ENCODE measurements at places on chromosomes 16 and 17.

DNA sequence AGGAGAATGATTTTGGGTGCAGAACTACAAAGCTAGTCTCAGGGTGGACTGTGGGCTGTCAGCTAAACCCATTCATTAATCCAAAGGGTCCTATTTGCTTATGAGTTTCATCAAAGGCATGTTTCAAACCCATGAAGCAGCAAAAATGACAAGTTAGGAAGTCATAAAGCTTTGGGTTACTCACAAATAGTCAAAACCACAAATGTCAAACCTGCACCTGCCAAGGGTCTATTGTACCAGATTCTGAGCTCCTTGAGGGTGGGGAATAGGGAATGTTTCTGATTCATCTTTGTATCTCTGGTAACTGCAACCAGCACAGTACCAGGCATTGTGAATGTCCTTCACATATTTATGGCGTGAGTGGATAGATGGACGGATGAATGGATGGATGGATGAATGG, 317.7 kb downstream of the MAF start:
- no peak for DNase-seq

DNA sequence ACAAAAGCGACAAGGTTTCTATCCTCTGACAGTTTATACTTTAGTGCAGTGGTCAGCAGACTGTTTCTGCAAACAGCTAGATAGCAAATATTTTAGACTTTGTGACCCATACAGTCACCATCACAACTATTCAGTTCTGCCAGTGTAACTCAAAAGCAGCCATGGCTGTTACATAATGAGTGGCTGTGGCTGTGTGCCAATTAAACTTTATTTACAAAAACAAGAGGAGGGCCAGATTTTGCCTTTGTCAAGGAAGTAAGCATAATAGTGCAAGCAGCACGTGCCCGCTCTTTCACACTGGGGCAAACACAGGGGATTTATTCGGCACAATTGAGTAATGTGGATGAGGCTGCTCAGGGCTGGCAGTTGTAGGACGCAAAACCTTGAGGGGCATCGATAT, 551.5 kb downstream of the MAF start:
- no peak for DNase-seq

GRCh38 chr16:57427824-57428223, 19.4 kb downstream of the CIAPIN1 start:
- no peak for DNase-seq

DNA sequence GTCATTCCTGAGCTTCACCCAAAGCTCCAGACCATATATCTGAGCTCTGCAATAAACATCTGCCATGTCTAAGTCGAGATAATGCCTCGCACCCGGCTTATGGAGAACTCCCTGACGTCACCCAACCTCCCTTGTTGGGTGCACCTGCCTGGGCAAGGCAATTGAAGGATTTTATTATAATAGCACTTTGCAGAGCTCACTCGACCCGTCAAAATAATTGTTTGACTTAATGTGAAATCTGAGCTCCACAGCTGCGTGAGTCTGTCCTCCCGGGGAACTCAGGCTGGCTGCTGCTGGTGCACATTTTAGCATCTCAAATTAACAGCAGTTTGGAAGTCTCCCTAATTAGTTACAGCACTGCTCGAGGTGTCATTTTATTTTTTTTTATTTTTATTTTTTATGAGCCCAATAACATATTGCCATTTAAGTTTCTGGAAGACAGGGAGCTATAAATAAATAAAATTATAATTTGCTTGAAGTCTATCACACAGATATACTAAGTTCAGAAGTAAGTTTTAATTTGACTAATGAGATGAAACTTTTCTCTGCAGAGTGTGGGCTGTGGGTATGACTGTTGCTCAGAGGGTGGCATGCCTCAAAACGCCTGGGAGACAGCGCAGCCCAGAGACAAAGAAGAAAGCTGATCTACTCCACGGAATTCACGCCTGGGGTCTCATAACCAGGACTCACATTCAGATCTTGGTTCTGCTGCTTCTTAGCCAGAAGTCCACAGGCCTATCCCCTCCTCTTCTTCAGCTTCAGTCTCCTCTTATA, 401.4 kb upstream of the C16orf82 start:
- DNase-seq: no peak

GRCh38 chr17:78130437-78131101, at the start of gene TMC8:
Gene TMC8, plus strand, starts transcription at chr17:78130771. Its CDS starts 818 bp downstream, at chr17:78131589.
- DNase-seq: no peak

DNA sequence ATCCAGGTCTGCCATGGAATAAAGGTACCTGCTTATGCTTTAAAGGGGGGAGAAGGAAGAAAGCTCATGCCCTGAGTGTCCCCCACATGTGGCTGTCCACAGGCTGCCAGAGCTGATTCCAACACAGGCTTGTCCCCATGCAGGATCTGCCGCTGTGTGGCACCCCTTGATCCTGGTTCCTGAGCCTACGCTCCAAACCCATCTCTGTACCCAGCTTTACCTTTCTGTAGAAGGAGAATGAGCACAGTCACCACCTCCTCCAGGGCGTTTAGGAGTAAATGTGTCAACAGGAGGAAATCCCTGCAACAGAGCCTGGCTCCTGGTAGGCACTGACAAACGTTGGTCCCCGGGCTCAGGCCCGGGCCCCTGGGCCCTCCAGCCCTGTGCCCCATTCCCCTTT, 175.6 kb downstream of the RBFOX3 start:
- no peak for DNase-seq

- no peak for DNase-seq
Observed at GRCh38 chr16:89473136-89473712, 17.1 kb downstream of the ANKRD11 start.

DNA sequence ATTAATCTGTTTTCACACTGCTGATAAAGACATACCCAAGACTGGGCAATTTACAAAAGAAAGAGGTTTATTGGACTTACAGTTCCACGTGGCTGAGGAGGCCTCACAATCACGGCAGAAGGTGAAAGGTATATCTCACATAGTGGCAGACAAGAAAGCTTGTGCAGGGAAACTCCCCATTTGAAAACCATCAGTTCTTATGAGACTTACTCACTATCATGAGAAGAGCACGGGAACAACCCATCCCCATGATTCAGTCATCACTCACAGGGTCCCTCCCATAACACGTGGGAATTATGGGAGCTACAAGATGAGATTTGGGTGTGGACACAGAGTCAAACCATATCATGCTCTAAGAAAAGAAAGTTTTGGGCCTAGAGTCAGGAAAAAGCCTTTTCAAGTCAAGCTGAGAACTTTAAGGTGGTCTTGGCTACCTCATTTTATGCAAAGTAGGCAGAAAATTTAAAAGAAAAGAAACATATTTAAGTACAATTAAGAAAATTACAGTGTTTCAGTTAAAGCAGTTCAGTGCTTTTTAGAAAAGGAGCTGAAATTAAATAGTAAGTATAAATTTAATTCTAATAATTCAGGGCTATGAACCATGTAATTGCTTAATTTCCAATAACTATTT, 24.9 kb upstream of the CRYM start:
- no peak for DNase-seq

DNA sequence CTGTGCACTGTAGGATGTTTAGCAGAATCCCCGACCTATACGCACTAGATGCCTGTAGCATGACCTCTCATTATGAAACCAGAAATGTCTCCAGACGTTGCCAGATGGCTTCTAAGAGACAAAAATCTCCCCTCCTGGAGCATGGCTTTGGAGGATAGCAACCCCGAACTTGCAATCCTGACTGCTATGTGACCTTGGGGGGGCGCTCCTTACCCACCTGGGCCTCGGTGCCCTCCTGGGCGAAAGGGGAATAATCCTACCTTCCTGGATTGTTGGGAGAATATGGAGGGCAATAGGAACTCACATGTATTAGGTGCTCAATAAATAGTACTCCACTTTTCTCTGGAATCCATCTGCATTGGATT, 8.1 kb downstream of the MRM1 start:
- no peak for DNase-seq

DNA sequence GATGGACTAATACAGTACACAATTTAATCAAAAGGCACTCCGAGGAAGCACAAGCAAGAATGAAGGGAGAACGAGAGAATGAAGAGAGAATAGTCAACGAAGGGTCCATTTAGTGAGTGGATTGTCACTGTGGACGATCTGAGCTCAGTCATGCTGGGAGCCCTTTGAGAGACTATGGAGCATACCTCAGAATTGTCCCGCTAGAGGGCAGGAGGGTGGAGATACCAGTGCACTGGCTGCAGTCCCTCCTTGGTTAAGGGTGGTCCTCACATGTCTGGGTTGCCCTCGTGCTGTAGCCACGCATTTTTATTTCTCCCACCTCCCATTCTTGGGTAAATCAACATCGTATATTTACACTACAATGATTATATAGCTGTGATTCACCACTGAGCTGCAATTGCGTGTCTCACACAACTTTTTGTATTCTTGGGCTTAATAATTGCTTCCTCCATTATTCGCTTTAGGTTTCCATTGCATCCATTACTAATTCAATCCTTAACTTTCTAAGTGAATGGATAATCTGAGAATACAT, 33.2 kb upstream of the FAM20A start:
- DNase-seq: no peak

DNA sequence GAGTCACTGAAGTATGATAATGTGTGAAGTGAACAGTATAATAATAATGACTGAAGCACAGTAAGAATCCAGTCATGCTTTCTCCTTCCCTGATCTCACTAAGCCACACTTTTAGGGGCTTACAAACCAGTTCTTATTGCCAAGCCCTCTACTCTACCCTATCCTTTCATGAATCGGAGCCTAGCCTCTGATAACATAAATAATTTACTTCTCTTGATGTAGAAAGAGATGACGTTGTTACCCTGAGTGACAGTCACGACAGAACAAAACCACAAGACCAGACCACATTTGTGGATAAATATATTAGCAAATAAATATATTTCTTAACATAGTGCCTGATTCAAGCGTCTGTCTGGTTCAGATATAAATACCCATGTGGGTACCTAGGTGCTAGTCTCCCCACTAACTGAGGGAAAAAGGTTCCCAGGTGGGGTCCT, 1.4 kb upstream of the SUPT4H1 start:
- no peak for DNase-seq

DNA sequence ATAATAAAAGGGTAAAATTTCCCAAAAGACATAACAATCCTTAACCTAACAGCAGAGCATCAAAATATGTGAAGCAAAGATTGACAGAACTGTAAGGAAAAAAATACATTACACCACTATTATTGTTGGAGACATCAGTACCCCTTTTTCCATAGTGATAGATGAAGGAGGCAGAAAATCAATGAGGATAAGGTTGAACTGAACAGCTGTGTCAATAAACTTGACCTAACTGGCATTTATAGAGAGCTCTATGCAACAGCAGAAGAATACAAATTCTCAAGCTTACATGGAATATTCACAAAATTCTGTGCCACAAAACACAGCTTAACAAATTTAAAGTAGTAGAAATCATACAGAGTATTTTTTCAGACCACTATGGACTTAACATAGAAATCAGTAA, 195.0 kb upstream of the ELAC2 start:
- no peak for DNase-seq

DNA sequence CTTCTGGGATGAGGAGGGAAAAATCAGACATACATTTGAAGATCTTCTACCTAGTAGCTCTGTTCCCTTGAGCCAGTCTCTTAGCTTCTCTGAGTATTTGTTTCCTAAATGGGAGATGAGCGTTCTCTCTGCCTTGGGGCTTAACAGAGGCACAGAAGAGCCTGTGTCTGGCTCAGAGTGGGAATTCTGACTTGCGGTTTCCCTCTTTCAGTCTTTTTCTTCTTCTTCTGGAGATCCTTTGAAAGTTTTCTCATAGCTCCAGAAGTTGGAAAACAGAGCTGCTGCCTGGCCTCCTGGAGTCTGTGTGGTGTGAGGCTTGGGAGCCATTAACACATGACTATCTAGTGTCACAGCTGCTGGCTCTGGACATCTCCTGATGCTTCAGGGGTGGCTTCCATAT, 167.9 kb downstream of the MSI2 start:
- DNase-seq: no peak

DNA sequence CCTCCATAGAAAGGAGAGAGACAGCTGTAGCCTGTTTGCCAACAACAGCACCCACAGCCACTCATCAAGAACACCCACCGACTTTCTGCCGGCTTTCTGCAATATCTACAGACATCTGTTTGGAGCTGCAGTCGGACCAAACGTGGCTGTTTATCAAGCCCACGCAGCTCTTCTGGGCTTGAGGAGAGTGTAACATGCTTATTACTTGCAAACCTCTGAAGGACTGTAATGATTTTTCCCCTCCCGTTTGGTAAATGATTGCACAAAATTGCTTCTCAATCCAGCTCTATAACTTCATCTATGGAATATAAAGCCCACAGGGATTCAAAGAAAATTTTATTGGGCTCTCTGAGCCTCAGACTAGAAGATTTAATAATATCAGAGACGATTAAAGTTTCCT, 100.5 kb downstream of the VAT1L start:
- DNase-seq: no peak

DNA sequence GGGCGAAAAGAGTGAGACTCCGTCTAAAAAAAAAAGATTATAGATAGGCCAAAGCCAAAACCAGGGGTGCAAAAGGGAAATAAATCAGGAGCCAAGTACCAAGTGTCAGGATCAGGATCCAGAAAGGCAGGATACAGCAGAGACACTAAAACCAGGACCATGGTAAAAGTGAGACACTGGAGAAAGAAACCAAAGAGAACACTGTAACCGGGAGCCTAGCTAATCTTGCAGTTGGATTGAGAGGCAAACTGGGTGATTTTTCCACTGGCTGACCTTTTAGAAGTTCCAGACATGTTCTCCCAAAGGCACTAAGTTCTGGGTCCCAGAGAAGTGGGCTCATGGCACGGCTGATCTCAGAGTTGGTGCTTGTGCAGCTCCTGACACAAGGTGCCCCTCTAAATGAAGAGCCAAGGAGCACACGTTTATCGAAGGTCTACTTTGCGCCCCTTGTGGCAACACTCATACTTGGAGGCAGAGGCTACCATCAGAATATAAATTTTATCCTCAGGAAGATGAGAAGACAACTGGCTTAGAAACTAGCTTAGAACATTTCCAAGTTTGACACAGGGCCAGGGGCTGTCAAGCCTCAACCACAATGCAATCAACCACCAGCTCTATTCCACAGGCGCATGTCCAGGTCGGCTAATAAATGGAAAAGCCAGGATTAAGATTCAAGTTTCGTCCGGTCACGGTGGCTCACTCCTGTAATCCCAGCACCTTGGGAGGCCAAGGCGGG, 27.5 kb upstream of the HELZ start:
- no peak for DNase-seq

DNA sequence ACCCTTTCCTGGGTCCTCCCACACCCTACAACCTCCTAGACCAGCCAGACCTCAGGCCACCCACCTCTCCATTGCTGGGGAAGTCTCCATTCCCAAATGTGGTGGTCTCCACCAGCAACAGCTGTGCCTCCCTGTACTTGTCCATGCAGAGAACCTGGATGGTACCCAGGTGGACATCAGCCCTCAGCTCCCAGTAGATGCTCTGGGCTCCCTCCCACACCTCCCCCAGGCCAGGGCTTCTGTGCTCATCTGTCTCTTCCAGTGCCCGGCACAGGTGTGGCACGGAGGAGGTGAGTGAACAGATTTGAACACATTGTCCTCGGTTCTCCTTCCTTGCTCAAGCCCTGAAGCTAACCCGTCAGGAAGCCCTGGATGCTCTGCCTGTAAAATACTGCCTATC, 34.6 kb downstream of the LGALS9 start:
- DNase-seq: no peak

All from fibroblast of skin of left quadriceps (primary cell).